Stimulated activated CD8-positive, alpha-beta memory T cell treated with anti-CD3 and anti-CD28 coated beads, Interleukin-12 subunit alpha, Interleukin-12 subunit beta, amount 100 ng/mL, for 4 hours (primary cell): ENCODE measurements at places on chromosomes 5 and 9.

DNA sequence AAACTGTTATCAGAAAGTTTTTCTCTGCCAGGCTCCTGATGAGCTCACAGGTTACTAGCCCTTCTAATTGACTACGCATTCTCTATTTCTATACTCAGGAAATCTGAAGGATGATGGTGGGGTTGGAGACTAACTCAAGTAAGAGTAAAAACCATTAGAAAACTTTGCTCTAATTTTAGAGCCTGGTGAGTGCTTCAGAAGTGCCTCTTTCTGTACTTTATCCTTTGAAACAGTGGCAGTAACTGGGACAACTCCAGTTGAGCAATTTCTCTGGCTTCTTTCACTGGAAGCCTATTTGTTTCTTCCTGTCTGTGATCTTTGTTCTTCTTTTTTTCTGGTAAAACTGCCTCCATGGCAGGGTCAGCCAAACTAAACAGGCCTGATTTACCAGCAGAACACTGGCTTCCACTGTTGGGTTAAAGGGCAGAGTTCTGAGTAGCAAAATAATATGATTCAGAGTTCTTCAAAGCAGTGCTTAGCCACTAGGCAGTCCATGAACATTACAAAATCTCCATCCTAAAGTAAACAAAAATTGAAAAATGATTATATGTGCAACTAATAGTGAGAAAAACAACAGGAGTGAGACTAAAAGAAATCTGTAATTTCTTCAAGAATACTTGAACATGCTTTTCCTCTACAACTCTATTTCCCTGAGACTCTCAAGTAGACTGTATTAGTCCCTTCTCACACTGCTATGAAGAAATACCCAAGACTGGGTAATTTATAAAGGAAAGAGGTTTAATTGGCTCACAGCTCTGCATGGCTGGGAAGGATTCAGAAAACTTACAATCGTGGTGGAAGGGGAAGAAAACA, 79.8 kb downstream of the MROH2B start:
- no peak for DNase-seq

GRCh38 chr5:65474130-65474711, 7.5 kb downstream of the ADAMTS6 start:
- no peak for DNase-seq

- no peak for DNase-seq
These were observed 101.6 kb downstream of the TRIO start for GRCh38 chr5:14244721-14245120.

GRCh38 chr9:83032065-83032625, 30.8 kb downstream of the RASEF start:
- no peak for DNase-seq

GRCh38 chr9:132516911-132517310, 65.5 kb upstream of the BARHL1 start:
- DNase-seq, result no peak
